ENCODE measurements at places on chromosomes 4 and X. TPM values are rescaled to one million over a fixed set of nuclear protein-coding genes. Genes with fewer than 3 reads are reported as not detected.

Gene UCHL1
- polyA plus RNA-seq, result 9.1 TPM

Gene PLAC8
- polyA plus RNA-seq, result 256 TPM

Gene HEPH
- polyA plus RNA-seq, result 1.1 TPM

Gene UGT2B17
- 0.24 TPM for polyA plus RNA-seq

Gene MAGEA12
- not detected for polyA plus RNA-seq

Gene MUC7
- polyA plus RNA-seq, result not detected

DNA sequence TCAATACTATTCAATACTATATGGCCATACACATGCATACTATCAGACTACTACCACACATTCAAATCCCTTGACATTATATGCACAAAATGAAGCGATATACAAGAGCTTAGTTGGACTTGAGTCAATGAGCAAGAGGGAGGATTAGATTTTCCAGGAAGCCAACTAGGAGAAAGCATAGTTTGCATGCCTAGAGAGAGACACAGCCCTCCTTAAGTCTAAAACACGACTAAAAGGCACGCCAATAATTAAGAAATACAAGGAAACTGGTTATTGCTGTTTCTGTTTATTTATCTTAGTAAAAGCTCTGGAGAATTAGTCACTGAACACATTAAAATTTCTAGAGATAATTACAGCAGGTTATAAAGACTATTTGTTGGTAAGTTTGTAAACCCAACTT lies 21.8 kb downstream of the MBNL3 start:
- no peaks in the 10 kb centered on the region for H3K4me1 ChIP-seq
- H3K36me3 ChIP-seq, result no peaks in the 10 kb centered on the region
- H3K27ac ChIP-seq, result no peak overlapping the region
- H3K4me3 ChIP-seq, result no peak overlapping the region
- no peaks in the 10 kb centered on the region for H3K27me3 ChIP-seq
- no peak for DNase-seq

- no peaks in the 10 kb centered on the region for H3K36me3 ChIP-seq
- H3K27ac ChIP-seq, result no peak overlapping the region
- DNase-seq, result no peak
- no peaks in the 10 kb centered on the region for H3K27me3 ChIP-seq
- H3K4me1 ChIP-seq, result no peaks in the 10 kb centered on the region
Measured at GRCh38 chr4:84852081-84852480, 114.4 kb downstream of the WDFY3 start.

- no peak for DNase-seq
- no peaks in the 10 kb centered on the region for H3K27me3 ChIP-seq
- no peak overlapping the region for H3K4me3 ChIP-seq
- H3K27ac ChIP-seq, result no peak overlapping the region
- H3K4me1 ChIP-seq, result peaks cover 17% of the 10 kb centered on the region
- no peaks in the 10 kb centered on the region for H3K36me3 ChIP-seq
Measured at GRCh38 chr4:10002278-10002677, 19.0 kb downstream of the SLC2A9 start.

- no peak for DNase-seq
- H3K4me3 ChIP-seq, result no peak overlapping the region
- H3K27me3 ChIP-seq, result no peaks in the 10 kb centered on the region
Measured at GRCh38 chrX:39665830-39666518, 431.8 kb downstream of the BCOR start.

- H3K27ac ChIP-seq, result no peak overlapping the region
- no peaks in the 10 kb centered on the region for H3K27me3 ChIP-seq
- H3K4me1 ChIP-seq, result no peaks in the 10 kb centered on the region
- no peak for DNase-seq
- H3K4me3 ChIP-seq, result no peak overlapping the region
Measured at GRCh38 chrX:149950681-149951080, 12.4 kb upstream of the EOLA2 start.

DNA sequence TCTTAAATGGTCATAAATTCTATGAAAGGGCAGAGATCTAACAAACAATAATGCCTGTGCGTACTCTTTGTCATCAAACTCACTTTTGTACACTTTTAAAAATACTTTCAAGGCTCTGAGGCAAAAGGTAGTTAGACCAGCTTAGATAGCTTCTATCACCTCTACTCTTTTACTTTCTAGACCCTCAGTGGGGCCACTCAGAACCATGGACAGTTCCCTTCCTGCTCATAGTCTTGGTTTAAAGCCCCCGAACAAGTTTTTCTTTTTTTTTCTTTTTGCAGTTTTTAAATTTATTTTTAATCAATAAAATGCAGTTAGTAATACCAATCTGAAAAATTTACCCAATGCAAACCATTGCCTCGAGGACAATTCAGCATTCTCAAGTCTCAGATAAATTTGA lies 460.5 kb upstream of the CNKSR2 start:
- H3K4me1 ChIP-seq, result no peaks in the 10 kb centered on the region
- DNase-seq, result no peak
- no peaks in the 10 kb centered on the region for H3K27me3 ChIP-seq
- H3K4me3 ChIP-seq, result no peak overlapping the region

DNA sequence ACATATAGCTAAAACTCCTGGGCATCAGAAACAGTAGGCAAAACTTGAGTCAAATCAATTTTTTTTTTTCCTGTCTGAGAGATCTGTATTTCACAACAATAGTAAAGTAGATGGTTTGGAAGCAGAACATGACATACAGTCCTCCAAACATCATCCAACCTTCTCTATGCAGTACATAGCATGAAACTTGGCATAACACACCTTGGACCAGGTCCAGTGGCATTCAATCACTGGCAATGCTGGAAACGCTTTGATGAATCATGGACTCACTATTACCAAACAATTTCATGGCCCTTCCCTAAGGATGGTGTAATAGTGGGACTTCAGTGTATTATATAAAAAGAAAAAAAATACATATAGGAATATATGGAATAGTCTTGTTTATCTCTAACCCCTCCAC lies 154.6 kb downstream of the FMR1NB start:
- no peak overlapping the region for H3K4me3 ChIP-seq
- DNase-seq, result no peak
- no peaks in the 10 kb centered on the region for H3K36me3 ChIP-seq
- no peak overlapping the region for H3K27ac ChIP-seq
- no peaks in the 10 kb centered on the region for H3K4me1 ChIP-seq
- no peaks in the 10 kb centered on the region for H3K27me3 ChIP-seq

DNA sequence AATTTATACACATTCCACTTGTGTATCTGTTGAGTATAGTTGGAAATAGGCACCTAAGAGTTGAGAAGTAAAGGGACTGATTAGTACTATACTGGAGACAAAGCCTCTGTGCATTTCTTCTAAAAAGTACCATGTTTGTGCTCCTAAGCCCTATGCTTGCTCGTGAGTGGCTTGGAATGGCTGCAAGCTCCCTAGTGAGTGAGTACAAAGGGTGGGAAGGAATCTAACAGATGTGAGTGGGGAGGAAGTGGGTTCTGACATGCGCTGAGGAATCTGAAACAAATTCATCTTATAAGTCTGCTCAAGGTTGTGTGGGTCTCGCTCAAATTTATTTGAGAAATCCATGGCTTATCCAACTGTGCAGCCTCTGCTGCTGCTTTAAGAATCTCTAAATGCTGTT lies 13.3 kb downstream of the SPCS3 start:
- H3K36me3 ChIP-seq, result peaks cover 14% of the 10 kb centered on the region
- H3K27ac ChIP-seq, result no peak overlapping the region
- no peak for DNase-seq
- no peak overlapping the region for H3K4me3 ChIP-seq
- no peaks in the 10 kb centered on the region for H3K27me3 ChIP-seq

- no peak overlapping the region for H3K27ac ChIP-seq
- no peak overlapping the region for H3K4me3 ChIP-seq
- peaks cover 7% of the 10 kb centered on the region for H3K27me3 ChIP-seq
Measured at GRCh38 chr4:14879683-14880082, 122.6 kb upstream of the CPEB2 start.

- H3K4me1 ChIP-seq, result no peaks in the 10 kb centered on the region
- H3K36me3 ChIP-seq, result no peaks in the 10 kb centered on the region
- no peak overlapping the region for H3K27ac ChIP-seq
- no peak for DNase-seq
- H3K4me3 ChIP-seq, result no peak overlapping the region
- H3K27me3 ChIP-seq, result no peaks in the 10 kb centered on the region
Measured at GRCh38 chr4:16717266-16717970, 181.0 kb downstream of the LDB2 start.

GRCh38 chr4:76588274-76588673 lies 153.2 kb downstream of the SHROOM3 start:
- H3K36me3 ChIP-seq, result no peaks in the 10 kb centered on the region
- peaks cover 14% of the 10 kb centered on the region for H3K4me1 ChIP-seq
- H3K4me3 ChIP-seq, result no peak overlapping the region
- DNase-seq, result no peak
- peak overlapping the region; percentile 57 for H3K27ac ChIP-seq

GRCh38 chr4:65023081-65023480 lies 613.8 kb upstream of the TECRL start:
- DNase-seq, result no peak
- no peaks in the 10 kb centered on the region for H3K36me3 ChIP-seq
- H3K4me1 ChIP-seq, result no peaks in the 10 kb centered on the region
- no peak overlapping the region for H3K4me3 ChIP-seq

GRCh38 chrX:138229718-138230117 lies 481.8 kb downstream of the FGF13 start:
- H3K4me3 ChIP-seq, result no peak overlapping the region
- H3K4me1 ChIP-seq, result no peaks in the 10 kb centered on the region
- DNase-seq, result no peak
- no peak overlapping the region for H3K27ac ChIP-seq
- H3K27me3 ChIP-seq, result no peaks in the 10 kb centered on the region

DNA sequence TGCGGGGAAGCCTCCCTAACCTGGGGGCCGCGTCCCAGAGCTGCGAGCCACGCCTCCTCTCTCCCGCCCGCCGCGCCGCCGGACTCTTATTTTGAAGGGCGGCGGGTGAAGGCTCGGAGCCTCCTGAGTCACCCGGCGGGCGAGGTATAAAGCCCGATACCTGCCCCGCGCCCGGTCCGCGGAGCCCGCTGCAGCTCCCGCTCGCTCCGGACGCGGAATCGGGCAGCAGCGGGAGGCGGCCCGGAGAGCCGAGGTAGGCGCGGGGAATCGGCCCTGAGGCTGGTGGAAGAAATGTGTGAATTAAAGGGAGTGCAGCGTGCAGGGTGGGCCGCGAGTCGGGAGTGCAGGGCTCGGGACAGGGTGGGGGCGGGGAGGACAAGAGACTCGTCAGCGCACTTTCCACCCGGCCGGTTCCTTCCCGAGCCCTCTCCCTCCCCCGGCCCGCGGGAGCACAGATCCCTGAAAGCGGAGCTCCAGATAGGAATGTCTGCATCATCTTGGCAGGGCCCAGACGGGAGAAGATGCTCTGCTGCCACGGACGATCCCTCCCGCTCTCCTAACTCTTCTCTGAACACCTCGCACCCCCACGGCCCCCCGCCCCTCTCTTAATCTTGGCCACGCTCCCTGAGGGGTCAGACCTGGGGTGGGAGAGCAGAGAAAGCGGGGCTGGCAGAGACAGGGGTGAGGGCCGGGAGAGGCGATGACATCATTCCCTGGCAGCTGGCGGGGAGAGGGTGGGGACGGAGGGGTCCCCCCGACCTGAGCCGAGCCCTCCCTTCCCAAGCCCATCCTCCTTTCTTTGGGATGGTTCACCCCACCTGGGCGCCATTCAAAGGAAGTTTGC lies 177.9 kb downstream of the CBR4 start:
- peak overlapping the region; percentile 58 for H3K4me3 ChIP-seq
- peak overlapping the region; percentile 85 for H3K27ac ChIP-seq
- peaks cover 6% of the 10 kb centered on the region for H3K4me1 ChIP-seq
- DNase-seq, result peak; percentile 90
- H3K27me3 ChIP-seq, result peaks cover 16% of the 10 kb centered on the region
- H3K36me3 ChIP-seq, result no peaks in the 10 kb centered on the region

DNA sequence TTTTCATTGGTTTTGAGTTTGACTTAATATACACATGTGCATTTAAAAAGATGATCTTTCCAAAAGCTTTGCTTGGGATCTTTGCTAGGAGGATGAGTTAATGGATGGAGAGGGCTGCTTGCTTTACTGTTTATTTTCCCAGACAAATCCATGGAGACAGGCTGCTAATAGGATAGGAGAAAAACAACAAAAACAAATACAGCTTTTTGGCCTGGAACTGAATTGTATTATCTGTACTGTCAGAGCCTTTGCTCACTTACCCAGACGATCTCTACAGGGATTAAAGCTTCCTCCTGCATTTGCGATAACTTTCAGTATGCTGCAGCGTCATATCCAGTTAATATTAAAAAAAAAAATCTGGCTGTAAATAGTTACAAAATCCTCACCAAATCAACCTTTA lies 190.8 kb upstream of the NUDT6 start:
- no peaks in the 10 kb centered on the region for H3K27me3 ChIP-seq
- H3K36me3 ChIP-seq, result peaks cover 17% of the 10 kb centered on the region
- DNase-seq, result no peak

DNA sequence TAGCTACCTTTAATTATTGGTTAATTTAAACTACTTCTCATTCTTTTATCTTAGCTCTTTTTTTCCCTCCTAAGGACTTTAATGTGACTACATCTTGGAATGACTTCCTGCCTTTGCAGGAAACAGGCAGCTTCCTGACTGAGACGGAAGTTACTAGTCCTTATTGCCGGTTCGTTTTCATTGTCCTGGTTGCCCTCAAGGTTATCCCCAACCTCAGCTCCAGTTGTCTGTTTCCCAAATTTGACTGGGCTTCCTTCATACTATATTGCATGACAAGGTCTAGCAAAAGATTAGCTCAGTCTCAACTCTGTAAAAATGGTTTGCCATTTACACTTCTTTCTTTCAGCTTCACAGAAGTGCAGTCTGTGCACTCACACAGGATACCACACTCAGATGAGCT lies 109.9 kb upstream of the DDX53 start:
- H3K4me3 ChIP-seq, result no peak overlapping the region
- DNase-seq, result no peak
- no peak overlapping the region for H3K27ac ChIP-seq
- no peaks in the 10 kb centered on the region for H3K27me3 ChIP-seq

GRCh38 chrX:49282647-49283011 lies 13.0 kb downstream of the PPP1R3F start:
- H3K27ac ChIP-seq, result no peak overlapping the region
- H3K4me3 ChIP-seq, result no peak overlapping the region
- H3K36me3 ChIP-seq, result peaks cover 17% of the 10 kb centered on the region
- no peaks in the 10 kb centered on the region for H3K4me1 ChIP-seq
- DNase-seq, result peak; percentile 30
- H3K27me3 ChIP-seq, result no peaks in the 10 kb centered on the region

- no peaks in the 10 kb centered on the region for H3K36me3 ChIP-seq
- no peaks in the 10 kb centered on the region for H3K4me1 ChIP-seq
- no peak overlapping the region for H3K27ac ChIP-seq
Measured at GRCh38 chr4:128163177-128164117, 102.3 kb downstream of the LARP1B start.

- no peak overlapping the region for H3K4me3 ChIP-seq
- H3K36me3 ChIP-seq, result no peaks in the 10 kb centered on the region
- no peaks in the 10 kb centered on the region for H3K27me3 ChIP-seq
- no peaks in the 10 kb centered on the region for H3K4me1 ChIP-seq
- DNase-seq, result no peak
Measured at GRCh38 chr4:185950891-185951290, 118.1 kb upstream of the TLR3 start.

DNA sequence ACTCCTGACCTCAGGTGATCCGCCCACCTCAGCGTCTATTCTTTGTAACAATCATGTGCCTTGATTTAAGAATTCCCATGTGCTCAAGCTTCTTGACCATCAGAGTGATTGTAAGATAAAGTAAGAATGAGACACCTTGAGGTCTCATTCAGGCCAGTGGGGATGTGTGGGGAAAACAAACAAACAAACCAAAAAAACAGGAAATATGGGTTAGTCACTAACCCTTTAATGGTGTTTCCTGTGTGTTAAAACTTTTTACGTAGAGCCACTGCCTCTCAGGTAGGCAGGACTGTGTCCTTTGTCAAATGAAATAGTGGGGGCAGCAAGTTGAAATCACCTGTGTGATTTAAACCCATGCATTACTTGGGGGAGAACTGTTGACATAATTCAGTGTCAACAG lies 91.5 kb upstream of the DHRSX start:
- H3K4me1 ChIP-seq, result no peaks in the 10 kb centered on the region
- H3K27ac ChIP-seq, result no peak overlapping the region
- no peaks in the 10 kb centered on the region for H3K36me3 ChIP-seq
- H3K4me3 ChIP-seq, result no peak overlapping the region
- no peaks in the 10 kb centered on the region for H3K27me3 ChIP-seq
- DNase-seq, result no peak
